NCI-H1092 treated with DMSO at 0.1 percent for 48 hours (cell line): ENCODE measurements at places on chromosomes 5 and 9.

- DNase-seq = no peak
Measured at GRCh38 chr9:108436448-108436847, 419.3 kb downstream of the ACTL7B start.

DNA sequence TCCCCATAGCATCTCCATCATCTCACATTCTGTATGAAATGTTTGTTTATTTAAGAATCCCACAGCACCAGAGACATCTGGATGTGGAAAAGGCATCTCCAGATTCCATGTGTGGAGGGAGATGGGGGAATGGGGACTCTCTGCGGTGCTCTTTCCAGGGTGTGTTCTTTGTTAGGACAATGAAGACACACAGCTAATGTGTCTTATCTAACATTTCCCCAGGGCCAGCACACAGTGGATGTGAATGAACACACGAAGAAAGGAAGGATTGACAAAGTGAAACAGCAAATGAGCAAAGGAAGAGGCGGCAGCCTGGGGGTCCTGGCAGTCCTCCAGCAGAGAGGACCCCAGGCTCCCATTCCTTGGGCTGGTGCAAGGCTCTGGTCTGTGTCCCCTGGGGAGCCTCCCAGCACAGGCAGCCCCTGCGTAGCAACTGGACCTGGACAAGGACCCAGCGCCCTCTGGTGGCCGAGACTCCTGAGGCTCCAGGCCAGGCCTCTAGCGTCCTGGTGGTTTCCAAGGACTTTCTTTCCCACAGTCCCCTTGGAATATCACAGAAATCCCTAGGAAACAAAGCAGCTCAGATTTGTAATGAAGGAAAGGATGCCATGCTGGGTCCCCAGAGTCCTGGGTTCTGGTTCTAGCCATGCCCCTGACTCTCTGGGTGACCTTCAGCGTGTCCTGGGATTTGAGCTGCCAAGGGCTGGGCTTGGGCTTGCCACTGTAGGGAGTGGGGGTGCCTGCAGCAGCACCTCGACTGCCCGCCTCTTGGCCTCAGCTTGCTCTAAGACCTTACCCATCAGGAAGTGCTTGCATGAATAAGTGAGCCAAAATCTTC, 3.5 kb upstream of the PDLIM7 start:
- DNase-seq = peak; percentile 39

- DNase-seq = no peak
Measured at GRCh38 chr9:123262338-123262737, 6.0 kb downstream of the STRBP start.

GRCh38 chr9:114202396-114202795, 47.1 kb downstream of the COL27A1 start:
- DNase-seq = no peak

GRCh38 chr5:18920966-18921365, 1067.0 kb downstream of the CDH18 start:
- DNase-seq = no peak

DNA sequence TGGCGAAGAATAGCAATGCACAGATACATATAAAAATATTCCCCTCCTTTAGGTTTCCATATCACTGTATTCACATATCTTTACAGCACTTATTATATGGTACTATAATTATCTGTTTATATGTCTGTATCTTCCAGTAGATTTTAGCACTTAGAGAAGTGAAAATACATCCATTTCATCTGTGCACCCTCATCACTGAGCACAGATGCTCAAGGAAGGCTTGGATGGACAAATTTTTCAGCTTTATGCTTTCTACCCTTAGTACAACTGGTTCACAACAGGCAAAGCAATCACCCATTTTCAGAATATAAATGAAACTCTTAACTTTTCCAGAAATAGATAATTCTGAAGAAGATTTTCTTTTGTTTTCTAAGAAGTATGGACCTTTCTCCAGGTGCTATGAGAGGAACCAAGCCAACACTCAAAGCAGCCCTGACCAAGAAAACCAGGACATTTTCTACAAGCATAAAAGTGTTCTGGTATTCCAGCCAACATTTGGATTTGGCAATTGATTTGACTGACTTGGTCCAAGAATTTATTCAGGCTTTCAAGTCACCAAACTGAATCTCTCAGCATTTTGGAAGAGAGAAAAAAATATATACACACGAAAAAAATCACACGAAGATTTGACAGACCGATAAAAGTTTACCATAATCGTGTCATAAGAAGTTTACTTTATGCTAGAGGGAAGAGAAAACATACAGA, 170.2 kb upstream of the CD180 start:
- DNase-seq = no peak

- no peak for DNase-seq
Measured at GRCh38 chr9:99235926-99236634, 14.0 kb downstream of the SEC61B start.

GRCh38 chr9:15778861-15779260, 226.0 kb downstream of the CCDC171 start:
- DNase-seq = no peak

DNA sequence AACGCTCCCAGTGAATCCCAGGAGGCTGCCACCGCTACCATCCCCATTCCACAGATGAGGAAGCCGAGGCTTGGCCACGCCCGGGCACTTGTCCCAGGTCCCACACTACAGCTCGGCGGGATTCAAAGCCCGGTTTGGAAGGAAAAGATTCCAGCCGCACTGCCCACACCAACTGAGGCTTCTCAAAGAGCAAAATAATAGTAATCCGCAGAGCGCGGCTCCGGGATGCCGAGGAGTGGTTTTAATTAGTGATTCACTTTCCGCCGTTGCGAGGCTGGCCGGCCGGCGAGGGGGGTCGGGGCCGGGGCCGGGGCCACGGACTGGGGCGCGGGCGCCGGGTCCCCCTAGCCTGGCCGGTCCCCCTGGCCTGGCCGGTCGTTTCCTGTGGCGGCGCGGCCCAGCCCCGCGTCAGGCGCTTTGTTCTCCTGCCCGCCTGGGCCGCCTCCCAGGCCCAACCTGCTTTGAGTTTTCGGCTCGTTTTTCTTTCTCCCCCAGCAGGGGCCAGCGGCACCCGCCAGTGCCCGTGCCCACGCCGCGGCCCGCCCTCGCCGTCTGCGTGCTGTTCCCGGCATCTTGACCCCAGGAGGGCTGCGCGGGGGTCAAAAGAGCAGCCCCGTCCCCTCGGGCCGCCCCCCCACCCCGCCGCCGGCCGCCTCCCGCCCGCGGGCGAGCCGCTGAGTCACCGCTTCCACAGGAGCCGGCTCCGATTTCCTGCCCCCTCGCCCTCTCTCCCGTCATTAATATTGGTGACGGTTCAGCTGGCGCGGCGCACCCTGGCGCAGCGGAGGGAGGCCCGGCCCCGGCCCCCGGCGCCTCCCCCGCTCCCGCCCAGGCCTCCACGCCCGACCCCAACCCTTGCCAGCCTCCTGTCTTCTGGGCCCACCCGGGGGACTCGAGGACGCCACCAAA, 31.2 kb downstream of the FGF18 start:
- no peak for DNase-seq

DNA sequence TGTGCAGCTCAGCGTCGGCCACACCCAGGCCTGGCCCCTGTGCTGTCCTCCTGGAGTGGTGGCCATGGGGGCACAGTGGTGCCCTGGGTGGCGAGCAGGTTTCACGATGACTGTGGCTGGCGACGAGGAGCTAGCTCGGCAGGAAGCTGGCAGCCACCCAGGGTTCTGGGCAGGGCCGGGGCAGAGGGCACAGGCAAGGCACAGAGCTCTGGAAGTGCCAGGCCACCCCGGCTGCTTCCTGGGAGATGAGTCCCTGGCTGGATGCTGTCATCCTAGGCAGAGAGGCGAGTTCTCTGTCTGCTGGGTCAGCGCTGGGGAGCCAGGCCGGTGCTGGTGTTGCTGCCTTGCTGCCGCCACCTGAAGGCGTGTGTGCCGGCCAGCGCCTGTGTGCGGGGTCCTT, 51.7 kb downstream of the RXRA start:
- no peak for DNase-seq

DNA sequence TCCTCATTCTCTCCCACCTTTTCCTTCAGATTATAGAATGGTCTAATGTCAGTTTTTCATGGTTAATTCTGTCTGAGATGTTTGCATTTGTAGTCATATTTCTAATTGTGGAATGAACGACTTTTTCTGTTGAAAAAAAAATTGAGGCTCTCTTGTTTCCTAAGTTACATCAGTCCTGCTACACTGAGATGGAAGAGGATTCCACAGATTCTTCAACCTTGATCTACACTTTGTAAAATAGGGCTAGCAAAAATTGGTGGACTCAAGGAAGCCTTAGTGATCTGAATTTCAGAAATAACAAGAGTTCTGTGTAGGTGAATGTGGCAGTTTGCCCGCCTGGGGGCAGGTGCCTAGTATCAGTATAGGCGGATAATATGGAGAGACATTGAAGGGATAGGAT, 51.9 kb downstream of the ERBIN start:
- DNase-seq = no peak

- no peak for DNase-seq
Measured at GRCh38 chr9:83636813-83637212, 13.9 kb downstream of the IDNK start.

DNA sequence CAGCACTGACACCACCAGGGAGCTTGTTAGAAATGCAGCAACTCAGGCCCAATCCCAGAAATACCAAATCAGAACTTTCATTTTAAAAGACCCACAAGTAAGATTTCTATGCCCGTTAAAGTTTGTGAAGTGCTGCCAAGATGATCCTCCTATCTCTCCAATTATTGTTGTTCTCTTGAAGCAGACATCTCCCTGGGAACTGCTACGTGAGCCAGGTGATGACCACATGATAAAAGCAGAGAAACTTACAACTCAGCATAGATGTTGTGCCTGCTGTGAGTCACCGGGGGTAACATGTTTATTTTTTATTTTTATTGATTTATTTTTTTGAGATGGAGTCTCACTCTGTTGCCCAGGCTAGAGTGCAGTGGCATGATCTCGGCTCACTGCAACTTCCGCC, 34.4 kb downstream of the GCNT4 start:
- no peak for DNase-seq

- no peak for DNase-seq
Measured at GRCh38 chr9:30575218-30575617, 1809.2 kb upstream of the ACO1 start.

- no peak for DNase-seq
Measured at GRCh38 chr5:16903480-16904300, 32.4 kb downstream of the MYO10 start.

- DNase-seq = no peak
Measured at GRCh38 chr5:18736051-18736398, 1101.8 kb downstream of the TAF11L14 start.

GRCh38 chr5:133247881-133248624, 196.2 kb downstream of the HSPA4 start:
- no peak for DNase-seq

GRCh38 chr5:53099546-53099945, 10.0 kb downstream of the MOCS2 start:
- DNase-seq = no peak

DNA sequence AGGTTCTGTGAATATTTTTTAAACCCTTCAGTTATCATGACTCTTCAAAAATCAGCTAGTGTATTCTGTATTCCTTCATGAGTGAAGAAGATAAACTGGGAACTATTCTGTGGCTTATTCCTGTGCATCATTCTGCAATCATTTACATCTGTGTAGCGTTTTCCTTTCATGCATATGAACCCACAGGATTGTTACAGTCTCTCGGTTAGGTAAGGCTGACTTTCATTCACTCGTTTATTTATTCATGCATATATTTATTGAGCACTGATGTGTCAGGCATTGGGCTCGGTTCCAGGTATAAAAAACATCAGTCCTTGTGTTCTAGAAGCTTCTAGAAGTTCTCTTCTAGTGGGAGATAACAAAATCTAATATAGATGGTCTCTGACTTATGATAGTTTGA, 318.4 kb downstream of the MAN2A1 start:
- DNase-seq = no peak

- no peak for DNase-seq
Measured at GRCh38 chr5:82466986-82467561, 188.9 kb upstream of the RPS23 start.

- DNase-seq = no peak
Measured at GRCh38 chr5:1005249-1005851, 3.3 kb upstream of the NKD2 start.

- DNase-seq = no peak
Measured at GRCh38 chr9:4235871-4236804, 63.7 kb downstream of the GLIS3 start.

- peak; percentile 20 for DNase-seq
Measured at GRCh38 chr5:101012880-101013279, 109.8 kb upstream of the ST8SIA4 start.

DNA sequence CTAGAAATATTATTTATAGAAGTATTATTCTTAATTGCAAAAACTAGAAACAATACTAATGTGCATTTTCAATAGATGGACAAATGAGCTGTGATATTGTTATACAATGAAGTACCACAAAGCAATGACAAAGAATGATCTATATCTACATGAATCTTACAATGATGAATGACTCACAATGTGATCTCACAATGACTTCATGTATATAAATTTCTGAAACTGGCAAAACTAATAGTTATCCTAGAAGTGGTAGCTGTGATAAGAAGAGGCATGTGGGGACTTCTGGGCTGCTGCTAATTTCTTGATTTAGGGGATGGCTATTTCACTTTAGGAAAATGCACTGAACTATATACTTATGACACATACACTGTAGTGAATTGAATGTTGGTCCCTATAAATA, 396.0 kb upstream of the ZNF608 start:
- no peak for DNase-seq

- no peak for DNase-seq
Measured at GRCh38 chr9:72144756-72145492, 4.3 kb upstream of the GDA start.

DNA sequence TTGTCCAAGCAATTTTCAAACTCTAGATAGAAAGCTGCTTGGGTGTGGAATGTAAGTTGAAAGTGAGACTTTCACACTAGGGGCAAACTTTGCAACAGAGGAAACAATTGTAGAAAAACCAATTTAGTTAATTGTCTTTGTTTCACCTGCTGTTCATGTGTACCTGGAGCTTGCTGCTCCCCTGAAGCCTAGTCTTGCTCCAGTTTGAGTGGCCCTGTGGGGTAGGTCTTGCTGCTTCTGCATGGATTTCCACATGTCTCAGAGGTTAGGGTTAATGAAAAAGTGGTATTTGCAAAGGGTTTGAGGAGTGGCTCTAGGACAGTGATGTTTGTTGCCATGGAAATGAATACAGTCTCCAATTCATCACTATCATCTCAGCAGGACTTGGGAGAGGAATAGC, 182.2 kb downstream of the FSTL4 start:
- no peak for DNase-seq

DNA sequence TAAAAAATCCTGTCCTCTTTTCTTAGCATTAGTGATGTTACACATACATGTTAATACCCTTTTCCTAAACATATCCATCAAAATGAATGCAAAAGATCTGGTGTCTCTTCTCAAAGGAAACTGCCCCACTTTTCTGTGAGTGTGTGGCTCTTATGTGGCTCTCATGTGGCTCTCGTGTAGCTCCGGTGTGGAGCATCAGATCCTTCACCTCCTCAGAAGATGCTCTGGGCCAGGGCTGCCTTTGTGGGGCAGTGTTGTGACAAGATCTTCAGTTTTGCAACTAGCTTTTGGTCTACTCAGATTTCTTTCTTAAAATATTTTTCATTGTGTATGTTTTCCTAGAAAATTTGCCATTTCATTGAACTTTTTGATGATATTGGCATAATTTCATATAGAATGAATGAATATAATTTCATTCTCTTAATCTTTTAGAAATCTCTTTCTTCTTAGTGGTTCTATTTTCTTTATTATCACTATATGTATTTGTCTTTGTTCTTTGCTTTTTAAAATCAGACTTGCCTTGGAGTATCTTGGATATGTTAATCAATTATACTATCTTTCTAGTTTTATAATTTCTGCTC, 19.4 kb downstream of the GARNL3 start:
- DNase-seq = no peak
